ENCODE measurements at places on chromosomes 6 and 20.

DNA sequence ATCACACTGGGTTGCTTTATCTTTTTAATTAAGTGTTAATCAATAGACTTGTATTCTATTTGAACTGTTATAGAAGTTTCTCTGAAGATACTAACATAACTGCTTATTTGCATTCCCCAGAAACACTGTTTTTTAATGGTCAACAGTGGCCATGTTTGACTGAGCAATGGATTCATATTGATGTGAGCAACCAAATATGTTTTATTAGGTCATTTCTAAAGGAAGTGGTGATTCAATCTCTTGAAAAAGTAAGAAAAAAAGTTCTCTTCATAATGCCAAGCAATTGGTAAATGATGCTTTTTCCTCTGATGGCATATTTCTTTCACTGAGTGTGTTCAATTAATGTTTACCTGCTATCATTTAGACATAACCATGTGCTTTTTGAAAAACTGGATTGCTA is 593.0 kb upstream of the CITED2 start:
- no peak for DNase-seq

- DNase-seq, result no peak
Measured at GRCh38 chr6:102154176-102154575, 760.7 kb downstream of the GRIK2 start.

- DNase-seq, result no peak
Measured at GRCh38 chr20:53736122-53736756, 142.6 kb upstream of the ZNF217 start.

- DNase-seq, result no peak
Measured at GRCh38 chr20:47455133-47456040, 46.3 kb upstream of the NCOA3 start.

- DNase-seq, result peak; percentile 44
Measured at GRCh38 chr6:130307752-130308361, 58.0 kb upstream of the TMEM200A start.

DNA sequence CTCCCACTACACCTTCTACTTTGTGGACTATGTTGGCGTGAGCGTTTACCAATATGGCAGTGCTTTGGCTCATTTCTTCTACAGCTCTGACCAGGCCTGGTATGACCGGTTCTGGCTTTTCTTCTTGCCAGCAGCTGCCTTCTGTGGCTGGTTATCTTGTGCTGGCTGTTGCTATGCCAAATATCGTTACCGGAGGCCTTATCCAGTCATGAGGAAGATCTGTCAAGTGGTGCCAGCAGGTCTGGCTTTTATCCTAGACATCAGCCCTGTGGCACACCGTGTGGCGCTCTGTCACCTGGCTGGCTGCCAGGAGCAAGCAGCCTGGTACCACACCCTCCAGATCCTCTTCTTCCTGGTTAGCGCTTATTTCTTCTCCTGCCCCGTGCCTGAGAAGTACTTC is 16.5 kb upstream of the EFHC1 start:
- no peak for DNase-seq

DNA sequence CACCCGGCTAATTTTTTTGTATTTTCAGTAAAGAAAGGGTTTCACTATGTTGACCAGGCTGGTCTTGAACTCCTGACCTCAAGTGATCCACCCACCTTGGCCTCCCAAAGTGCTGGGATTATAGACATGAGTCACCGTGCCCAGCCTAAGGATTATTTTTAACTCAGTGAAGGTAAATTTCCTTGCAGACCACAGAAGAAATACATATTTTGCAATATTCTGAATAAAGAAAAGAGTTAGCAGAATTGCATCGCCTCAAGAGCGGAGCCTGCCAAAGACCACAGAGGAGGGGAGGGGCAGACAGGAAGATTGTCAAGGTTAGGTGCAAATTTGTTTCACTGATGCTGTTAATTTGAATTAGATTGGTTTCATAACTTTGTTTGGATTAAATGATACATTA is 47.4 kb downstream of the SOD2 start:
- DNase-seq, result no peak

DNA sequence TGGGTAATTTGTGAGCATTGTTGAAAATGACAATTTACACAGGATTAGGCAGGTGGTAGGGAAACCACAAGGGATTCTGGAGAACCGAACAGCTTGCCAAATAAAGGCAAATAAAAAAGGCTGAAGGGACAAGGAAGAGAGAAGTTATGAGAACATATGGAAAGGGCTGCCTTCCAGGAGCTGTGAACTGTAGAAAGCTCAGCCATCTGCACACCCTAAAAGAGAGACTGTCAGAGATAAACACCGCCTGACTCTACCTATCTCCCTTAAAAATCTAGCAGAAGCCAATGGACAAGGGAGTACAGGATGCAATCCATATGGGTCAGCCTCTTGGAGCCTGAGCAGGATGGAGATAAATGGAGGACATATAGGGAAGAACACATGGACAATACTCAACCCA is 12.7 kb upstream of the SLC17A1 start:
- DNase-seq, result no peak

GRCh38 chr6:46390153-46390876 is 100.9 kb downstream of the RCAN2 start:
- no peak for DNase-seq

GRCh38 chr6:111162504-111162903 is 75.2 kb downstream of the SLC16A10 start:
- no peak for DNase-seq

GRCh38 chr6:92263864-92264263 is 1155.5 kb downstream of the EPHA7 start:
- DNase-seq, result no peak

DNA sequence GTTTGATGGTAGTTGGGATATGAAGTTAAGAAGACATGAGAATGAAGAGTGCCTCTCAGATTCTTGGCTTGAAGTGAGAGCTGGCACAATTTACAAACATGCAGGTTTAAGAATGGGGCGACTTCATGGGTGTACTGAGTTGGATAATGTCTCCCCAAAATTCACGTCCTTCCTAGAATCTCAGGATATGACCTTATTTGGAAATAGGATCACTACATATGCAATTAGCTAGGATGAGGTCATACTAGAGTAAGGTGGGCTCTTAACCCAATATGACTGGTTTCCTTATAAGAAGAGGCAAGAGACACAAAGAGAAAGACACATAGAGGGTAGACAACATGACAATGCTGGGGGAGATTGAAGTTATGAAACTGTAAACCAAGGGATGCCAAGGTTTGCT is 5.2 kb downstream of the PKIB start:
- DNase-seq, result no peak

GRCh38 chr6:2478200-2478599 is 232.8 kb upstream of the GMDS start:
- no peak for DNase-seq

DNA sequence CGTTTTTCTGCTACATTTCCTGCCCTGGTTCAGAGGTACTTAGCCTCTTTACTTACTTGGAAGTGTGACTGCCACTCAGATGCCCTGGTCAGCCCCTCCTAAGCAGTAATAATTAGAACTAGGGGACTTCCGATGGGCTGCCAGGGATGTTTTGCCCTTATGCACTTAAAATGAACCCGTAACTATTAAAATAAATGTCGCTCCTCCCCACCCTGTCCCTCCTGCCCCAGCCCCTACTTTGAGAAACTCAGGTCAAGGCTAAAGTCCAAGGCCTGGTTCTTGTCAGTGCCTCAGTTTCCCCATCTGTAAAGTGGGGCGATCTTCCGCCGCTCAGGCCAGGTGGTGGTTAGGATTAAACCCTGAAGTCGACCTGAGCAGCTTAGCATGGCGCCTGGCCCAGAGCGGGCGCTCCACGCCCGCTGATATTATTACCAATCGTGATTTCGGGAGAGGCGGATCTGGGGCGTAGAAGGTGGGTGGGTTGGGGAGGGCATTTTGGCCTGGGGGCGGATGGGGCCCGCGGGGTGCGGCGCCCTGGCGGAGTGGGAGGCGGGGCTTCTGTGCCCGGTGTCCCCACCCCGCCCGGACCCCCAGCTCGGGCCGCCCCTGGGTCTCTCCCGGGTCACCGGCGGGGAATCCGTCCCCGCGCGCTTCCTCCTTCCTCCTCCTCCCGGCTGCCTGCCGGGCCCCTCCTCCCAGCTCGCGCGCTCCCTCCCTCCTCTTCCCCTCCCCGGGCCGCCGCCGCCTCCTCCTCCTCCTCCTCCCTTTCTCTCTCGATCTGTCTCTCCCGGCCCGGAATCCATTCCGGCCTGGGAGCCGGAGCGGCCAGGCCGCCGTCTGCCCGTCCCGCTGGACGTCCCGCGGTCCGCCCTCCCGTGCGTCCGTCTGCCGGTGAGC is at the start of gene SRC:
SRC (plus strand) TSS at position 802 of the 897 bp plus-strand sequence. CDS start 38,014 bp downstream, outside the sequence.
- DNase-seq, result peak; percentile 32

GRCh38 chr6:164321297-164321696 is 906.8 kb downstream of the QKI start:
- no peak for DNase-seq

GRCh38 chr6:51494342-51494741 is 593.1 kb downstream of the PKHD1 start:
- no peak for DNase-seq

- DNase-seq, result no peak
Measured at GRCh38 chr6:167791091-167791779, 35.5 kb upstream of the AFDN start.

DNA sequence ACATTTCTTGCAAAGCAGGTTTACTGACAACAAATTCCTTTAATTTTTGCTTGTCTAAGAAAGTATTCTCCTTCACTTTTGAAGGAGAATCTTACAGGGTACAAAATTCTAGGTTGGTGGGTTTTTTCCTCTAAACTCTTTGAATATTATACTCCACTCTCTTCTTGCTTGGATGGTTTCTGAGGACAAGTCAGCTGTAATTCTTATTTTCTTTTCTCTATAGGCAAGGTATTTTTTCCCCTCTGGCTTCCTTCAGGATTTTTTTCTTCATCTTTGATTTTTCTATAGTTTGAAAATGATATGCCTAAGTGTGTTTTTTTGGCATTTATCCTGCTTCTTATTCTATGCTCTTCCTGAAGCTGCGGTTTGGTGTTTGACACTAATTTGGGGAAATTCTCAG is 112.5 kb upstream of the HIVEP1 start:
- no peak for DNase-seq

GRCh38 chr20:49278818-49279676 is 1.2 kb upstream of the ZNFX1 start:
- DNase-seq, result no peak

DNA sequence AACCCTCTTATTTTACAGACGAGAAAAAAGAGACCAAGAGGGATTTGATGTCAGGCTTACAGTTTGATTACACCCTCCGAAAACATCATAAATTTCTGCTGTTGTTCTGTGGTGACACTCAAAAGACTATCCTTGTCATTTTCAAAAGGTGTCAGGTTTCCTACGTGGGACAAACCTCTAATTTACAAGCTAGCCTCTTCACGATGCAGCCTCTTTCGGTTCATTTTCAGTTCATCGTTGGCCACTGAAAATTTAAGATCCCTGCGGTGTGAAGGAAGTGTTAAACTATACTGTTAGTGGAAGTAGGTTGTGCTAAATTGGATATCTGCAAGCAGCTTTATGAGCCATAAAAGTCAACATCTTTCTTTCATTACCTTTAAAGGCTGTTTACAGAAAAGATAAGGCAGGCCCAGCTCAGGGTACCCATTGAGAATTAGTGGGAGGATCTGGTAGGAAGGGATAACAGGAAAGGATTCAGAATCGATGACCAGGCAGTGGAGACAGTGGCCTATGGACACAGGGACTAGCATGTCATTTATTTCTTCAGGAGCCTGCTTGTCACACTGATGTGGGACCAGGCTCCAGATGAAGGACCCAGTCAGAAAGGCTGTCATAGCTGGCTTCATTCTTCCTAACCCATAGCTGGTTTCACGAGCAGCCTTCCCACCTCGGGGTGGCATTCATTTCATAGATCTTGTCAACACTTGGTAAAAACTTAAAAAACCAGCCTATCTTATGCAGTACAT is 329.1 kb upstream of the SOX4 start:
- DNase-seq, result no peak

DNA sequence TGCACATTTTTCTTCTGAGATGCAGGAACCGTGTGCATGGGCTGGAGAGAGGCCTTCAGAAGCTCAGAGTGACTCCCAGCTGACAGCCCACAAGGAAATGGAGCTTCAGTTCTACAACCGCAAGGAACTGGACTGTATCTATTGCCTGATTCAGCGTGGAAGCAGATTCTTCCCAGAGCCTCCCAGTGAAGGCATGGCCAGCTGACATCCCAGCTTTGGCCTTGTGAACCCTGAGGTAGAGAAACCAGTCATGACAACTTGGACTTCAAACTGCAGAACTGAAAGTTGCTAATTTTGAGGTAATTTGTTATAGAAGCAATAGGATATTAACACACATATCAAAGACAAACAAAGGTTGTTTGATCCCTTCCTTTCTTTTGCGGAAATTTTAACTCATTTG is 94.3 kb upstream of the NOX3 start:
- no peak for DNase-seq

- DNase-seq, result no peak
Measured at GRCh38 chr6:36368921-36369865, 18.3 kb downstream of the ETV7 start.

DNA sequence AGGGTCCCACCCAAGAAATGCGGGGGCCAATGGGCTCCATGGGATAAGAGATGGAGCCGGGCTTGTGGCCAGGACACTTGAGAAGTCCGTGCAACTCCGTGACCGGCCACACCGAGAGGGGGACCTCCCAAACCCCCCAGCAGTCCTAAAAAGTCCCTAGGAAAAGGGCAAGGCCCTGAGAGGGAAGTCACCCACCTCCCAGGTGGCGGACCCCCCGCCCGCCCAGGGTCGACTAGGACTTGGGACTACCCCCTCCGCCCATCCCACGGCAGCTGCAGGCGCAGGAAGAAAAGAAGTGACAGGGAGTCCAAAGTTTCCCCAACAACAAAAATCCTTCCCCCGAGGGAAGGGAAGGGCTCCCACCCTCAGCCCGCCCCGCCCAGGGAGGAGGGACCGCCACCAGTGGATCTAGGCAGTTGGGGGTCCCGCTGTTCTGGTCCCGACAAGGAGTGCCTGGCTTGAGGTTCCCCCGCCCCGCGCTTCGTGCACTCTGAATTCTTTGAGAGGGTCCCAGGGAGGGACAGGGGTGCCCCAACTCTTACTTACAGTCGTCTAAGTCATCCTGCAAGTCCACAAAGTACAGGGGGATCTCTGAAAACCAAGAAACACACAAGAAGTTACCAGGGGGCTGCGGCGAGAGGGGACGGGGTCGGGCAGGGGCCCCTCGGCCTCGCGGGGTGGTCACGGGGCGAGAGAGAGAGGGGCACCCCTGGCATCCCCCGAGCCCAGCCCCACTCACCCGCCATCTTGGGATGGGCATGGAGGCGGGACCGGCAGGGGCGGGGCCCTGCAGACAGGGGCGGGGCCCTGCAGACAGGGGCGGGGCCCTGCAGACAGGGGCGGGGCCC is 611 bp upstream of the RAB22A start:
- peak; percentile 31 for DNase-seq

GRCh38 chr20:51507216-51508036 is 35.1 kb downstream of the NFATC2 start:
- no peak for DNase-seq

DNA sequence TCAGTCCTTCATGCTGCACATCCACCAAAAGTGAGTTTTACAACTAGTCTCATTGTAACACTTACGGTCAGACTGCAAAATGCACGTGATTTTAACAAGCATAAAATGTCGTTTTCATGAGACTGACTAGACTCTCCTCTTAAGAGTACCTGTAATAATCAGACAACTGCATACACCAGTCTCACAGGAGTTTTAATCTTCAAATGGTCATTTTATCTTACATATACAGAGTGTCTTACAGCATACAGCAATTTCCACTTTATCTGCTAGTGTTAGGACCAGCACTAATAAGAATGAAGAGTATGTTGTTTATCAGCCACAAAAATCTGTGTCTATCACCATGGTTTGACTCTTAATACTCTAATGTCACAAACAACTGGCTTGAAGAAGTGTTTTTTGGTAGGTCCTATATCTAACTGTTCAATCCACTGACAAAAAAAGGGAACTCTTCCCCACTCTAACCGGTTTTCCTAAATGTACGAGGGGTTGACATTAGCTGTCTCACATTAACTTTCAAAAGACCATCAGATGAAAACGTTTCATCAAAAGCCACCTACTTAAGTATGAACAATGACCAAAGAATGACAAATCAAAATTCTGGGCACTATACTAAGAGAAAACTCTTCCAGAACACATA is 1.5 kb upstream of the ASF1A start:
- DNase-seq, result no peak
